ENCODE measurements at places on chromosomes 4 and X.

GRCh38 chr4:82282875-82283274 lies 90.9 kb downstream of the HNRNPD start:
- no peak for DNase-seq

DNA sequence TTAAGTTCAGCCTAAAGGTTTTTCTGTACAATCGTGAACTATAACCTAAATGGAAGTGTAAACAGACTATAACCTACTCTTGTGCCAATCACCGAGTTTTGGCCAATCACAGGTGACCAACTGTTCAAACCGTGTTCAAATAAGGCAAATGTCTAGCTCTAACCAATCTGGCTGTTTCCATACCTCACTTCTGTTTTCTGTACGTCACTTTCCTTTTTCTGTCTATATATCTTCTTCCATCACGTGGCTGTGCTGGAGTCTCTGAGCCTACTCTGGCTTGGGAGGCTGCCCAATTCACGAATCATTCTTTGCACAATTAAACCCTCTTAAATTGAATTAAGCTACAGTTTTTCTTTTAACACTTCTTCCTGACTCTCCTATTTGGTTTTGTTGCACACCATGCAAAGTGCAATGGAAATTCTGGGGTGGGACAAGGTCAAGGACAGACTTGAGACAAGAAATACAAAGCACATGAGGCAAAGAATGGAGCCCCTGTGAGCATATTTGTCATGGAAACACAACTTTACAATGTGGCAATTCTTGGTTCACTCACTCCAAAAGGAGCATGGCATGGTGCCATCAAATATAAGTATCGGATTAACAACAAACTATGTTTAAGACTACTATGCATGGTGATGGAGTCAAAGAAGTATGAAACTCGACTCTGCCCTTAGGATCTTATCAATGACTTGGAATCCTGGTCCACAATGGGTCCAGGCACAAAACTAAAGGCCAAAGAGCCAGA lies 115.7 kb upstream of the FAM9B start:
- no peak for DNase-seq

GRCh38 chrX:72258174-72258573 lies 18.9 kb downstream of the RPS4X start:
- no peak for DNase-seq

DNA sequence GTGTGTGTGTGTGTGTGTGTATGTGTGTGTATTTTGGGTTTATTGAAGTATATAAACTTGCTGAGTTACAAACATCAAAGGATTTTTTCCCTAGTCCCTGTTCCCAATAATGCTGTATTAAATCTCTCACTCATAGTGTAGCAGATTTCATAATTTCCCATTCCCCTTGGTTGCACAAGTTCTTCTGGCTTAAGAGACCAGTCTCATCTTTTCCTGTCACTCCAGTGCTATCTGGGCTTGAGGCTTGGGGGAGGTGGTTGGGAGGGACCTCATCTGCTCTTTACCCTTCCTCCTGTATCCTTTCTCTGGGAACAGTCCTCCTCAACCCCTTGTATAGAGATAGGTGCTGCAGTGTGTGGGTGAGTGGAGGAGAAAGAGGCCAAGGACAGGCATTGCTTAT lies 285.4 kb upstream of the BOD1L1 start:
- DNase-seq, result no peak

DNA sequence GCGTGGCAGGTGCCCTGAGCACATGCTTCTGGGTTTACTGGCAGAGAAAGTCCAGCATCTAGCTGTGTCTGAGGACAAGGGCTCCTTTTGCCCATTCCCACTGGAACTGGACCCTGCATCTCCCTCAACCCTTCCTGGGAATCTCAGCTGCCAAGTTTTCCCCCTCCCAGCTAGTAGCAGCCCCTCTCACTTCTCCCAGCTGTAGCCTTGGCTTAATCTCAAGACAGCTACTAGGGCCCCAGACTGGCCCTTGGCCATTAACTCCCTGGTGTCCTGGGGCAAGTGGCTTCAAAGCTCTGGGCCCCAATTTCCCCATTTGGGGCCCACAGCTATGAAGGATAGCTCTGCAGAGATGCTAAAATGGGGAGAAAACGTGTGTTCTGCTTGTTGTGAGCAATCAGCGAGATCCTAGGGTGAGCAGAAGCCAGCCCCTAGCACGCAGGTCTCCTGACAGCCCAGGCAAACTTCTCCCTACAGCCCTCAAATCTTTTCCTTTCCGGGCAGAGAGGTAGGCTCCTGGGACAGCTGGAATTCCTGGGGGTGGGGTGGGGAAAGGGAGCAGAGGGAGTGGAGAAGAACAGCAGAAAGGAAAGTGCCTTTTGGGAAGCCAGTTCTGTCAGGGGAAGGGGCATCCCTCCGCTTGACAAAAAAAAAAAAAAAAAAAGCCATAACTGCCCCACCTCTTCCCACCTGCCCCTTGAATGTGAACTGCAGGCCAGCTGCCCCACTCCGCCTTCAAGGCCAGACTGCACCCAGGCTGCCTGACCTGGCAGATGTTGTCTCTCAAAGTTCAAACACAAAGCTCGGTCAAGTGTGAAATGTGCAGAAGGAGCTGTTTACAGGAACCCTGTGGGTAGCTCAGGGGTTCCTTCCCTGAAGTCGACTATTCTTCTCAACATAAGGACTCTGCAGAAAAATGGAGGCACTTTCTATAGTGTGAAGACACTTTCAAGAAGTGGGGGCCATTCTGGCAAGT lies 16.6 kb downstream of the FGD1 start:
- no peak for DNase-seq

DNA sequence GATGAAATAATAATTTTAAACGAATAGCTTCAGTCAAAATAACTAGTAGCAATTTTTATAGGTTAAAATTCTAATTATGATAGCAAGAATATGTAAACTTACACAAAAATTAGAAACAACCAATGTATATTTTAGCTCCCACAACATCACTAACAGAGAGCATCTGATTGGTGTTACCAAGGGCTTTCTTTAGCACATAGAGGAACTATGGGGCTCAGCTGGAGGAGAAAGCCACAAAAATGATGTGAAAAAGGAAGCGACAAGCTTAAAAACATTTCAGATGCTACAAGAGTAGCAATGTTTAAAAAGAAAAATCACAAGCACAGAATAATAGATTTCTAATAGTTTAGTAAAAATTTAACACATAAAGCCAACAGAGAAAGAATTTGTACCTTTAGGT lies 56.3 kb downstream of the ATP8A1 start:
- DNase-seq, result no peak

GRCh38 chr4:3494462-3494871 lies 31.4 kb downstream of the DOK7 start:
- DNase-seq, result no peak

DNA sequence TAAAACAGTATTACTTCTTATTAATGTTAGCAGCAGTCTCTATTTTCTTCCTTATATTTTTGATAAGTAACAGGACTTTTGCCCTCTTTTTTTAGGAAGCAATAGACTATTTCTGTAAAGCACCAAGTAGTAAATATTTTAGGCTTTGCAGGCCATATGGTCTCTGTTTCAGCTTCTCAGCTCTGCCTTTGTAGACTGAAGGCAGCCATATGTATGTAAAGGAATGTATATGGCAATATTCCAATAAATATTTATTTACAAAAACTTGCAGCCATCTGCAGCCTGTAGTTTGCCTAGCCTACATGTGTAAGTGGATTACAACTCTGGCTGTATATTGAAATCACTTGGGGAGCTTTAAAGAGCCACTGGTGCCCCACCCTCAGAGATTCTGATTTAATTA lies 15.0 kb downstream of the RADX start:
- no peak for DNase-seq

GRCh38 chr4:55817691-55818090 lies 1.9 kb upstream of the EXOC1L start:
- no peak for DNase-seq

GRCh38 chr4:102585329-102585728 lies 84.2 kb downstream of the NFKB1 start:
- DNase-seq, result no peak

GRCh38 chr4:4765811-4766210 lies 93.7 kb upstream of the MSX1 start:
- no peak for DNase-seq

GRCh38 chr4:25441519-25442117 lies 64.6 kb downstream of the ANAPC4 start:
- DNase-seq, result no peak

DNA sequence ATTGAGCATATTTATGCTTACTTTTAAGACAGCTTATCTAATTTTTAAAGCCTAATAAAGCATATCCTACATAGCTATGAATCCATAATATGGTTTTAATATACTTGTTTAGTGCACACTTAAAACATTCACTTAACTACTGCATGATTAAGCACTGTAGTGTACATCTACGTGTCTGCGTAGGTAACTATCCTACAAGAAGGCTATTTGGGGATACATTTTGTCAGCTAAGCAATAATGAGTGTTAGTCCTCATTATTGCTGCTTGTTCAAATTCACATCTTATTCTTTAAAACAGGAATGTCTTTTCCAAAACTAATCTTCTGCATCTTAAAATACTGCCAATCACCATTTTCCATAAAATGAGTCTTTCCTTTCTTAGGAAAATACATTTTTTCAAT lies 38.6 kb downstream of the GASK1B start:
- DNase-seq, result no peak

- DNase-seq, result no peak
These were observed 26.7 kb downstream of the IRF2 start for GRCh38 chr4:184447664-184448063.

- no peak for DNase-seq
These were observed 975.4 kb upstream of the NDST4 start for GRCh38 chr4:116088771-116089170.

- no peak for DNase-seq
These were observed 36.7 kb upstream of the GABRQ start for GRCh38 chrX:152600853-152601633.

- DNase-seq, result no peak
These were observed 13.2 kb downstream of the SNX25 start for GRCh38 chr4:185222598-185222997.

DNA sequence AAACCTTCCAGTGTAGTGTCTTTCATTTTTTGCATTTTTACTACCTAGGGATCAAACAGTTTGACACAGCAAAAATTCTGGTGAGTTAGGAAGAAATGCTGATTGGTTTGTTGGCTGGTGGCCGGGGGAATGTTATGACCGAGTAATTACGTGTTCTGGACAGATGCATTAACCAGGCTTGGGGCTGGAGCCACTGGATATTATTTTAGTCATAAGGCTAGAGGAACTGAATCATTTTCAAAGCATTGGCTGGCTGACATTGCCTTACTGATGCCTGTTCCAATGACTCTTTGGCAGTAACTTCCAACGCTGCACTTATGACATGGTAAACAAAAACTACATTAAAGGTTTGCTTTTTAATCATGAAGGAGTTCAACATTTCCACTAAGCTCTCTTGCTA lies 84.6 kb downstream of the FBXO8 start:
- DNase-seq, result no peak

- no peak for DNase-seq
These were observed 67.2 kb downstream of the TSPAN7 start for GRCh38 chrX:38628587-38628986.
